ENCODE measurements at places on chromosomes 5 and 9. TPM values are rescaled to one million over a fixed set of nuclear protein-coding genes. Genes with fewer than 3 reads are reported as not detected.
A peak's percentile ranks its signal among the peaks of the same experiment; 100 is the strongest.

The SPATA31E1 gene
- not detected for total RNA-seq

The EPB41L4A gene
- total RNA-seq, result not detected

The FAM169A gene
- total RNA-seq, result 10.7 TPM

The SYNPO gene
- 0.17 TPM for total RNA-seq

The KLF4 gene
- 3.4 TPM for total RNA-seq

The CER1 gene
- total RNA-seq, result not detected

The DOCK8 gene
- 110 TPM for total RNA-seq

The GABRB2 gene
- total RNA-seq, result not detected

- peaks cover 11% of the 10 kb centered on the region for H3K27me3 ChIP-seq
- no peaks in the 10 kb centered on the region for H3K36me3 ChIP-seq
- H3K27ac ChIP-seq, result no peak overlapping the region
Observed at GRCh38 chr9:84490206-84490841, 149.8 kb upstream of the SLC28A3 start.

DNA sequence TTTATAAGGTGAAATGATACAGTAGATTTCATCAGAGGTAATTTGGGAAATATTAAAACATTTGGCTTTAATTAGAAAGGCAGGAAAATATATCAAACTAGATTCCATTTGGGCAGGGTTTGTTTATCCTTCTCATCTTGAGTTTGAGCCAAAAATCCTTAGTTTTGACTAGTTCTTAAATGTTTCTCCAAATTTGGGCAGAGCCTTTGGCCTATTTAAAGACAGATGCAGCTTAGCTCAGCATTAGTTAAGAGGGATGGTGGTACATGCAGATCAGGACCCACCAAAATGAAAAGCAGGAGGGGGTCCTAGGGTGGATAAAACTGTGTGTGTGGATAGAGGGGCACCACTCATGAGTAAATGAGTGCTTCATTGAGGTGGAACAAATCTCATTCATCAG is 20.3 kb upstream of the ARRDC3 start:
- no peaks in the 10 kb centered on the region for H3K4me1 ChIP-seq
- no peak overlapping the region for H3K4me3 ChIP-seq
- no peaks in the 10 kb centered on the region for H3K36me3 ChIP-seq
- H3K27me3 ChIP-seq, result no peaks in the 10 kb centered on the region
- no peak overlapping the region for H3K27ac ChIP-seq
- DNase-seq, result no peak

GRCh38 chr9:26457151-26457550 is 435.5 kb downstream of the CAAP1 start:
- no peak overlapping the region for H3K27ac ChIP-seq
- no peaks in the 10 kb centered on the region for H3K4me1 ChIP-seq
- no peak overlapping the region for H3K4me3 ChIP-seq

DNA sequence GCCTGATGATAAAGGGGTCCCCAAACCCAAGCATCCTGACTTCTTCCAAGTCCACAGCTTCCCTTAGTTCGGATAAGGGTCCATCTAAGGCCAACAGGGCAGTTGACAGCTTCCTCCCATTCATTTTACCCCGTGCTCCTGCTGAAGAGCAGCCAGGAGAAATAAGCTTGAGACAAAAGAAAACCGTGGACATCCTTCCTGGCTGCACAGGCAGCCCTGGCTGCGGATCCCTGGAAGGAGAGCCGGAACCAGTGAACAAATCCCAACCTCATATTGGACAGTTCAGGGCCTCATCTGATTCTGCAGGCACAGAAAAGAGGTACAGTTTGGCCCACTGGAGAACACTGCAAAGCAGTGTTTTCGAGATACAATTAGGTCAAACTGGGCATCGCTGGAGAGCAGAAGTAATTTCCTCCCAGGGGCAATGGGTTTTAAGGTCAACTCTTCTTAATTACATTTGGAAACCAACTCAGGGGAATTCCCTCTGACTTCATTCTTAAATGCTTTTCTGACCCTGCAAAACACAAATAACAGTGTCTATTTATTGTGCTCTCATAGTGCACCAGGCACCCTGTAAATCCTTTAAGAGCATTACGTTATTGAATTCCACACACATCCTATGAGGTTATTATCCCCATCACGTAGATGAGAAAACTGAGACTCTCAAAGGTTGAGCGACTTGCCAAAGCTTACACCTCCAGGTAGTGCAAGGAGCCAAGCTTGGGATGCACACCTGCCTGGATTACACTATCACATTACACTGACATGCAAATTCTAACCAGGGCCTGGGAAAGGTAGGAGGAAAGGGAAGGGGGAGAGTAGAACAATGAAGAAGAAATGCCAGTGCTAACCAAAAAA is 21.2 kb downstream of the ADAM19 start:
- H3K27ac ChIP-seq, result no peak overlapping the region
- H3K4me3 ChIP-seq, result no peak overlapping the region
- no peak for DNase-seq
- H3K27me3 ChIP-seq, result peaks cover 2% of the 10 kb centered on the region
- H3K36me3 ChIP-seq, result no peaks in the 10 kb centered on the region

DNA sequence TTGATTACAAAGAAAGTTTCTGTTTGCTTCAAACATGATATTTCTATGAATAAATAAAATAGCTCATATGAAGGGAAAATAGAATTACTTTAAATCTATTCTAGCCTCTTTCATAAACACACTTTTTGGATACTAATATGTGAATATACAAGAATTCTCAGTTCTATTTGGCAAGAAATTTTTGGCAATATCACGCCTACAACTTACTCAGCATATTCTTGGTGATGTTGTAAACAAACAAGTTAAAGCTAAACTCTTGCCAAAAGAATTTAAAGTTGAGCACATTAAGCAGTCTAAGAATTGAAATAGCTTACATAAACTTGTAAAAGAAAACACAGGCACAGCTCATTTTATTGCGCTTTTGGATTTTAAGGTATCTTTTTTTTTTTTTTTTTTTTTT is 209.8 kb downstream of the CDH12 start:
- no peaks in the 10 kb centered on the region for H3K36me3 ChIP-seq
- no peaks in the 10 kb centered on the region for H3K27me3 ChIP-seq
- DNase-seq, result no peak
- no peaks in the 10 kb centered on the region for H3K4me1 ChIP-seq
- no peak overlapping the region for H3K27ac ChIP-seq

GRCh38 chr5:141757402-141757801 is 75.4 kb upstream of the ARAP3 start:
- no peak for DNase-seq
- peaks cover 50% of the 10 kb centered on the region for H3K27me3 ChIP-seq
- no peak overlapping the region for H3K4me3 ChIP-seq
- H3K36me3 ChIP-seq, result no peaks in the 10 kb centered on the region
- no peak overlapping the region for H3K27ac ChIP-seq

DNA sequence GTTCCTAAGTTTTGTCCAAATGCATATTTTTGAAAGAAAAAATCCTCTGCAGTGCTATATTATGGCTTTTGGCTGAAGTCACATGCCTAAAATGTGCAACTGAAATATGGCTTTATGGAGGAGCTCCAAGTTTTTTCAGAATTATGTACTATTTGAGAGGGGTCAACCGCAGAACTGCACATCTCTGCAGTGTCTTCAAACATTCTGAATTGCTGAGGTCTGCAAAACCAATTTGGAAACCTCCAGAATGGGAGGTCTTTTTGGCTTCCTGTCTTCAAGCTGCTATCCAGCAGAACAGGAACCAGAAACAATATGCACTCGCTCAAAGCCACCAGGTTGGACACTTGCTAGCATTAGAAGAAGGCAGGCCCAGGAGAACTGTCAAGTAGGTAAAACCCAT is 376.0 kb upstream of the PAPPA start:
- no peak overlapping the region for H3K27ac ChIP-seq
- no peaks in the 10 kb centered on the region for H3K4me1 ChIP-seq
- no peak overlapping the region for H3K4me3 ChIP-seq
- DNase-seq, result no peak

DNA sequence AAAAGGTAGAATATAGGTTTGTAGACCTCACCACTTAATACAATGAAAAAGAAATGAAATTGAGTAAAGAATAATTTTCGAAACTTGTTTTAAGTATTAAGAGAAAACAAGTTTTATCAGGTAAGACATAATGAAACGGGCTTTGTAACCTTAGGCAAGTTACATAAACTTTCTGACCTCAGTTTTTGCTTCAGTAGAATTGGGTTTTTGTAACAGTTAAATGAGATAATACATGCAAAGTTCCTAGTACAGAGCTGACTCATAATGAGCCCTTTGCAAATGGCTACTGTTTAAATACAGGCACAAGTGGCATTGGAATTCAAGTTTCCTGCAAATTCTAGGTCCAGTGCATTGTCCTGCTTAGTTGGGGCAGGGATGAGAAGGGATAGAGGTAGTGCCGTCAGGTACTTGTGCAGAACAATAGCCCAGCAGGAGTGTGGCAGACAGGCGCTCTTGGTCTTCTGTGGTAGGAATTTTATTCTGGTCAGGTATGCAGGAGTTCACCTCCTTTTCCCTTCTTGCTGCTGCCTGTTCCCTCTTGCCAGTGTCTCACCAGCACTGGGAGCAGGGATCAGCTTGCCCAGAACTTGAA is 203.8 kb downstream of the PBX3 start:
- H3K4me3 ChIP-seq, result no peak overlapping the region
- no peak for DNase-seq
- H3K4me1 ChIP-seq, result no peaks in the 10 kb centered on the region
- H3K27me3 ChIP-seq, result no peaks in the 10 kb centered on the region

- H3K27me3 ChIP-seq, result no peaks in the 10 kb centered on the region
- H3K4me1 ChIP-seq, result no peaks in the 10 kb centered on the region
- no peak overlapping the region for H3K4me3 ChIP-seq
- H3K36me3 ChIP-seq, result peaks cover 12% of the 10 kb centered on the region
- DNase-seq, result no peak
Observed at GRCh38 chr9:93675336-93676150, 99.2 kb downstream of the PHF2 start.

- peaks cover 13% of the 10 kb centered on the region for H3K36me3 ChIP-seq
- peaks cover 3% of the 10 kb centered on the region for H3K4me1 ChIP-seq
- H3K4me3 ChIP-seq, result no peak overlapping the region
- H3K27me3 ChIP-seq, result no peaks in the 10 kb centered on the region
Observed at GRCh38 chr5:119168401-119168800, 97.5 kb downstream of the DMXL1 start.

DNA sequence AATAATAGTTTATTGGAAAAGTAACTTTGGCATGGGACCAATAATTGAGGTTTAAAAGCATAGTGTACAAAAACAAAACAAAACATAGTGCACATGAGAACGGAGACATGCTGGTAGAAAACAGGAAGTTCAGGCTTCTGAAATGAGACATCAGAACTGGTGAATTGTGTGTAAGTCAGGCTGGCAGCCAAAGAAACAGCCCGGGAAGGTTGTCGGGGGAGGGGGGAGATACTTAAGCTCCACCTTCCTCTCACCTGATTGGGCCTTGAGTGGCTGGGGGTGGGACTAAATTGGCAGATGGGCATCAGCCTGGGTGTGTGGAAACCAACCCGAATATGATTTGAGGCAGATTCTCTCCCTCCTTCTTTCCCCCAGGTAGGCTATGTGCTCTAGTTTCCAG is 256.3 kb downstream of the SMARCA2 start:
- H3K27ac ChIP-seq, result no peak overlapping the region
- peaks cover 3% of the 10 kb centered on the region for H3K27me3 ChIP-seq
- no peak overlapping the region for H3K4me3 ChIP-seq
- DNase-seq, result peak; percentile 27

DNA sequence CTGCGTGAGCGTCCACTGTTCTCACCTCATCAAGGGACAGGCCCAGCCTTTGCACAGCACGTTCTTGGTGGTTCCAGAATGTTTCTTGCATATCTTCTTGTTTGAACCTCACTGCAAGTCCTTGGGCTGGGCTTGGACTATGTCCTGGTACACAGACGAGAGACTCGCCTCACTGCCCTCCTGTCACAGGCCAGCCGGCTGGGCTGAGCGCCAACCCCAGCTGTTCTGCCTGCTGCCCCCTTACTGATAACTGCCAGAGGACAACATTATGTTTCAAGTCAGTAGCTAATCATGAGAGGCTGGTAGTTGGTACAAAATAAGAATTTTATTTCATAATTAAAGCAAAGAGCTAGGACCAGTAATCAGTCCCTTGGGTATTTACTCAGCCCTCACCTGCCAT is 52.8 kb upstream of the LRRTM2 start:
- DNase-seq, result no peak
- no peak overlapping the region for H3K4me3 ChIP-seq
- H3K4me1 ChIP-seq, result no peaks in the 10 kb centered on the region
- peaks cover 2% of the 10 kb centered on the region for H3K36me3 ChIP-seq

GRCh38 chr5:96317945-96318344 is 115.1 kb downstream of the PCSK1 start:
- H3K4me1 ChIP-seq, result no peaks in the 10 kb centered on the region
- DNase-seq, result no peak
- H3K27ac ChIP-seq, result no peak overlapping the region
